ENCODE measurements at places on chromosomes 7 and 10.

DNA sequence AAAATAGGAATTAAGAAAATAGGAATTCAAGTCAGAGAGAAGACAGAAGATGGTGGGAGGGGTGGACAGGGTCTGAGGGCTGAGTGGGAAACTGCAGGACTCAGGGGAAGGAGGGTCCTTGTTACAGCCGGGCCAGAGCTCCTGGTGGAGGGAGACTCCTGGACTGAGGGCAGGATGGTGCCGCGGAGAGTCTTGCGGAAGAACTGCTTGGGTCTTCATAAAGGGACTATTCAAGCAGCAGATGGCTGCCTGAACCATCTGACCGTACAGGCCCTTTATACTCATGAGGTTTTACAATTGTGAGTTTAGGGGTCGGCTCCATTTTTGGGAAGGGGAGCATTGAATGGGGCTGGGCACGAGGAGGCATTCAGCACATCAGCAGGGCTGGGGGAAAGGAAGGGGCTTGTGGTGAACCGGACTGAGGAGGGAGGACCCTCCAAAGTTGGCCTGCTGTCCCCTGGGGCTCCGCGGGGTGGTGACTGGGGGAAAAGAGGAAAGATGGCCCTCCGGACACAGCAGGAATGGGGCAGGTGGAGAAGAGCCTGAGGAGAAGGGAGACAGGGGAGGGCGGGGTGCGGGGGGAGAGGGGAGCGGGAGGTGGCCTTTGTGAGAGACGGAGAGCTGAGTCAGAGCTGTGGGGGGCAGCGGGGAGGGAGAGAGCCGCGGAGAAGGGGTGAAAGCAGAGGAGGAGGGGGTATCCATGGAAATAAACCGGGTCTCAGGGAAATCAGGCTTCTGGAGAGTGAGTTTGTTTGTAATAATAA, 1.5 kb downstream of the FAM131B start:
- DNase-seq: no peak

- no peak for DNase-seq
Observed at GRCh38 chr7:40808378-40808942, 673.7 kb downstream of the SUGCT start.

GRCh38 chr10:14126697-14127440, 203.9 kb downstream of the FRMD4A start:
- DNase-seq: no peak

GRCh38 chr10:93704451-93704850, 2.1 kb upstream of the FRA10AC1 start:
- DNase-seq: no peak

DNA sequence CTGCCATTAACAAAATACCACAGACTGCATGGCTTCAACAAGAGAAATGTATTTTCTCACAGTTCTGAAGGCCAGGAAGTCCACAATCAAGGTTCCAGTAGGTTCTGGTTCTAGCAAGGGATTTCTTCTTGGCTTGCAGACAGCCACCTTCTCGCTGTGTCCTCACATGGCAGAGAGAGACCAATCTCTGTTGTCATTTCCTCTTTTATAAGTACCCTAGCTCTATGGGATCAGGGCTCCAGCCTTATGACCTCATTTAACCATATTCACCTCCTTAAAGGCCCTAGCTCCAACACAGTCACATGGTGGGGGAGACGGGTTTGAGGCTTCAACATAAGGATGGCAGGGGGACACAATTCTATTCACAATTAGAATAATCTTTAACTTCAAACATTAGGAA, 23.6 kb downstream of the ABI1 start:
- DNase-seq: no peak

GRCh38 chr10:71371750-71372166, 25.0 kb upstream of the CDH23 start:
- no peak for DNase-seq

GRCh38 chr7:134440067-134440466, 18.8 kb downstream of the AKR1B1 start:
- DNase-seq: no peak

- DNase-seq: no peak
Observed at GRCh38 chr10:26031300-26031699, 97.3 kb downstream of the MYO3A start.

- no peak for DNase-seq
Observed at GRCh38 chr7:5200561-5201235, 10.7 kb downstream of the WIPI2 start.

DNA sequence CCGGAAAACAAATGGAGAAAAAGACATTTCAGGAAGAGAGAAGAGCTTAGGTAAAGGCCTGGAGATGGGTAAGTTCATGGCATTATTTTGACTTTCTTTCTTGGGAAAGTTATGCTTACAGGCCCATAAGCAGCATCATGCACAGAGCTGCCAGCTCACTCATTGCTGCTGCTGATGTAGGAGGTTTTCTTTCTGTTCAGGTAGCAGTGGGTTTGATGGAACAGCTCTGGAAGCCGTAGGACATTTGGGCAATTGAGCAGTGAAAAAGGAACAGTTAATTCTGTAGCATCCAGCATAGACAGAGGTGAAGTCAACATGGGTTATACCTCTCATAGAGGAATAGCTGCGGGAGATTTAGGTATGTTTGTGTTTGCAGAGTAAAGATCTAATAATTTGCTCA, 3.3 kb downstream of the CHN2 start:
- no peak for DNase-seq

DNA sequence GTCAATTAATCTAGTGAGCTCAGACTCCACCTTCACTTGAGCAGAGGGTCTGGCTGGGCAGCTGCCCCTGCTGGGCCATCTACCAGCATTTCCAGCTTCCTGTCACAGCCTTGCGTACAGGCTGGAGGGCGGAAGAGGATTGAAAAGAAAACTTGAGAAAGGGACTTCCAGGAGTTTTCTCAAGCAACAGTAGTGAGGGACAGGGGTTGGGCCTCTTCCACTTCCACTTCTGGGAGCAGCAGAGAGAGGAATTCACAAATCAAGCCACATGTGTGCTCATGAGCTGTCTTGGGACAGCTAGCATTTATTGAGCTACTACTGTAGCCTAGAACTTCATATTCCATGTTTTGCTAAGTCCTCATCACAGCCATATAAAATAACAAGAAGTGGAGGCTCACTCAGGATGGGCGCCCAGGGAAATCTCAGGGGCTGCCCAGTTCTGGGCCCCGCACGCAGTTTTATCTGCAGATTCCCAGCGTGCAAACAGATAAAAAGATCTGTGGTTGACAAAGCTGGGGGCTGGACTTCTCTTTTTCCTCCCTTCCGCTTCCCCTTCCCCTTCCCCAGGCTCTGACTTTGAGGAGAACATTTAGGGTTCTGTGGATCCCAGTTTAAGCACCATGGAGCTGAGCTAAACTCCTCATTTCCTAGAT, 135.8 kb downstream of the RGS10 start:
- no peak for DNase-seq

GRCh38 chr7:133754708-133755107, 372.4 kb upstream of the LRGUK start:
- DNase-seq: no peak

- no peak for DNase-seq
Observed at GRCh38 chr10:133446979-133447378, 6.8 kb upstream of the SCART1 start.

DNA sequence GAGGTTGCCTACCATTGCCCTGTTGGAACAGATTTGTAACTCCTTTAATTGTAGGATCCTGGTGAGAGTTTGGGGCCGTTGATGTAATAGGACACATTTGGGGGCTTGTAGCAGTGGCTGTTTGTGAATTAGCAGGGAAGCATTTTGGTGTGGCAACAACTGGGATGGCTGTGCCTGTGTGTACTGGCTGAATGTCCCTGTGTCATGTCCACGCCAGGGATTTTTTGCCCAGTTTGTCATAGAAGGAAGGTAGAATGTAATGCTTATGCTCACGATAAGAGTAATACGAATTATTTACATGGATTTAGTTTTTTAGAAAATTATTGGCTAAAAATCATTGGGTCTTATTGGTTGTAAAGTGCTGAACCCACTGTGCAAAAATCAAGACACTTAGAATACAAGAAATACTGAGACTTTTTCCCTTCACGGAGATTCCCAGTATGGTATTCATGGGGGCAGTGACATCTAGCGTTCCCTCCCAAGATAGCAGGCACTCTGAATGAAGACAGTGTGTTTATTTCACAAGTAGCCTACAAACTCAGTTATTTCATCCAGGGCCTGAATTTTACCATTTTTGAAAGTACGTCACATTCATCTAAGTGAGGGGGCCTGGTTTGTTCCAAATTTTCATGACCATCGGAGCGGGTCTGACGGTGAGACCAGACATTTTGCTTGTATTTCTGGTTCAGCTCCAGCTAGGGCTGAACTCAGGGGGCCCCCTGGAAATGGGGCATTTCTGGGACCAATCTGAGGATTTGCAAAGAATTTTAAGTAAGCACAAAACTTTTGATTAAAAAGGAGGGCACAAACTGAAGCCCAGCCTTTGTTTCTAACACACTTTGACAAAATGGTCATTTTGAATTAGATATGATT, 74.7 kb downstream of the CACNB2 start:
- DNase-seq: peak; percentile 60

- no peak for DNase-seq
Observed at GRCh38 chr7:88281749-88282148, 24.9 kb downstream of the STEAP4 start.

GRCh38 chr7:21140622-21141021, 287.3 kb upstream of the SP4 start:
- peak; percentile 22 for DNase-seq

GRCh38 chr10:30935078-30935477, 96.6 kb downstream of the ZNF438 start:
- no peak for DNase-seq

DNA sequence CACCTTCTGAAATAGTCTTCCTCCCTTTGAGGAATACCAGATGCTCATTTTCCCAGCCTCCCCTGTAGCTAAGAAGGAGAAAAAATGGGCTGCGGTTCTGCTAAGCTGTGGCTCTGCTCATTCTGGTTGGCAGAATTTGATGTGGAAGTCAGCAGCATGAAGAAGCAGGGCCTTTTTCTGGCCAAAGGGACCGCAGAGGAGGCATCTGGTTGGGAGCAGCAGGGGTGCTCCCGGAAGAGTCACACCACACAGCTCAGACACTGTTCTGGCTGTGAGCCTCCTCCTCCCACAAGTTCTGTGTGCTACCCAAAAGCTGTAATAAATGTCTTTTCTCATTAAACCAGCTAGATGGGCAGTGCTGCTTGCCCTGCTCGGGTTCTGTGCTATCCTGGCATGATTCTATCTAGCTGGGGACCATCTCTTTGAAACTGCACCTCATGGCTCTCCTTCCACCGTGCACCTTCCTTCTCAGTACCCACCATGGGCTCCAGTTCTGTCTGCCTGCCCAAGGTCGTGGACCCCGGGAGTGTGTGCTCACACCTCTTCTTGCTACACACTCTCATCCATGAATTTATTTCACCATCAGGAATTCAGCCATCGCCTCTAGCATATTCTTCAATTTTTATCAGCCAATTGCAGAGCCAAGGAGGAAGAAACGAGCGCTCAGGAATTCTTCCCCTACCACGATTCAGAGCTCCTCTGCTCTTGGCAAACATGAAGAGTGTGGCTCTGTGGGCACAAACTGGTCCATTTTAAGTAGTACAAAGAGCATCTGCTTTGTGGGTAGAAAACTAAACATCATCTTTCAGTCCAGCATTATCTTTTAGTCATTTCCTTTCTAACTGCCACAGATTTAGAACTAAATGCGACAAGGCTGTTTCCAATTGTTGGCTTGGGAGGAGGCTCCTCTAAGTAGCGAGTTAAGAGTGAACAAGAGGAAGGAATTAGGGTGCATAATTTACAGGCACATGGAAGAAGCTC, 76.9 kb downstream of the FAM171A1 start:
- no peak for DNase-seq

DNA sequence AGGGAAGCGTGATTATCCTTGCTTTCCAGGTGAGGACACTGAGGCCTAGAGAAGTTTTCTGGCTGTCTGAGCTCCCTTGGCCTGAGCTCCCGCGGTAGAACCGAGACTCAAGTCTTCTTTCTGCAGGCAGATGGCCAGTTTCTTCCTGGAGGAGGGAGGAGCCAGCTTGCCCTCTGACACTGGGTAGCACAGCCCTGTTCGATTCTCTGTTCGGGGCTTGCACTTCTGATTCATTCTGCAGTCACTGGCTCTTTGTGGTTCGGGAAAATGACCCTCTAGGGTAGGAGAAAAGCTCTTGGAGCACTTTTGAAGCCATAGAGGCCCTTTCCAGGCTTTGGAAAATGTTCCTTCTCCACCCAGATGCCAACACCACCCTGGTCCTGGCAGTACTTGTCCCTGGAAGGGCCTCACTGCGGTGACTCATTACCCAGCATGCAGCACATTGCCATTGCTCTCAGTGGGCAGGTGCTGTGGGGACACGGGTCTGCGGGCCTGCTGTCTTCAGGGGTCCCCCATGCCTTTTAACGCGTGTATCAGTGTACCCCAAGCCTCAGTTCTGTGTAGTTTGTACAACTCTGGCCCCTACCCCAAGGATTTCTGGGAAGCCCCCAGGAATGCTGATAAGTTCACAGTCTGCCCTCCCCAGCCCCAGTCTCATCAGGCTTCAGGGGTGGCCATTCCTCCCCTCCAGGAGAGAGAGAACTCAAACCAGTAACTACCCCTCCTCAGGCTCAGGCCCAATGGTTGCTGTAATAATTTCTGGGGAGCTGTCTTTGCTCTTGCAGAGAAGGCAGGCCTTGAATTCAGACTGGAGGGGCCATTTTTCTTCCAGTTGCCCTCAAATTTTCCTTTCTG, 11.9 kb downstream of the CHST3 start:
- peak; percentile 45 for DNase-seq

DNA sequence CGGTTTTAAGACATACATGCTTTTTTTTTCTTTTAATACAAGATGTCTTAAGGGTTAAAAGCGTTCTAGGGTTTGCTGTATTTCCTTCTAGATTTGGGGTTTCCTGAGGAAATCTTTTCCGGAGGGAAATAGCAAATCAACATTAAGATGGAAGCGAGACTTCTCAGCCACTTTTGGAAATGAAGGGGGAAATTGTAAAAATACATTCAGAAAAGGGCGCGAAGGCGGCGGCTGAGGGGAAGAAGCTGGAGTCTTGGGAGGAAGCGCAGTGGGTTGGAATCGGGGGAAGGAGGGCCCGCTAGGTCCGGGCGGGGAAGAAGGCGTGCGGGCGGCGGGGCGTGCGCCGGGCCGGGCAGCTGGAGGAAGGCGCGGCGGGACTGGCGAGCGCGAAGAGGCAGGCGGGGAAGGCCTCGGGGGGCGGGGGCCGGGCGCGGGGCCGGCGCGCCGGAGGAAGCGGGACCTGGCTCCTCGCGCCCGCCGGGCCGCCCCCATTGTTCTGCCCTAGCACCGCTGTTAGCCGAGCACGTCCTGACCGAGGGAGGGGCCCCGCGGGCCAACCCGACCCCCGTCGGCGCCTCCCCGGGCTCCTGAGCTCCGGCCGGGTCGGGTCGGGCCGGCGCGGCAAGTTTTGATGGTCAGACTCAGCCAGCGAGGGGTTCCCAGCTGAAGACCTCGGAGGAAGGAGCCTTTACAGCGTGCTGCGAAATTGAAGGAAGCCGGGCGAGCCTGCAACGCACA, 1.5 kb upstream of the SKIDA1 start:
- DNase-seq: peak; percentile 69

Measured in transverse colon (tissue), 4 donors.